ENCODE measurements at places on chromosomes 4 and X.

DNA sequence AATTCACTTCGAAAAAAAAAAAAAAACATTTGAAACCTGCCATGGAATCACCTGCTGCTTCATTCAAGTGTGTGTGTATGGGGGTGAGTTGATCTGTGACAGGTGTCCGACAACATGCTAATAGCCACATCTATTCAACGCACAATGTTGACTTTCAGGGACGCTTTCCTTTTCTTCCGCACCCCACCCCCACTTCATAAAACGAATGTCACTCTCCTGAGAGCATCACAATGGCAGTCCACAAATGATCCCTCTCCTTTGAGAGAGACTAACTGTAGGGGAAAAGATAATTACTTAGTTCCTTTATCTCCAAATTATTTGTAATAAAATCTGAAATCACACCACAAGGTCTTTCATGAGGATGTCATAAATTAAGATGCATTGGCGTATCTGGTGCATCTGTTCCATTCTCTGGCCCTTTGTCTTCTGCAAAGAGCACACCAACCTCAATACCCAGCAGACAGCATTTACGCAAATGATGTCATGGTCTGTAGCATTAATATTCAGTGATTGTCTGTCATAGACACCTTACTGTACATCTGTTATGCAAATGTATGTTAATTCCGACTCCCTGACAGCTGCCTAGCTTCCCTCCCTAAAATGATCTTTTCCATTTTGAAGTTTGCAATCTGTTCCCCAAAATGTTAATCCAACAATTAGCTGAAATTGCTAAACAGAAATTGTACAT lies 640.0 kb upstream of the BOD1L1 start:
- DNase-seq: no peak

GRCh38 chrX:267771-268261 lies 13.4 kb upstream of the PLCXD1 start:
- DNase-seq: no peak

DNA sequence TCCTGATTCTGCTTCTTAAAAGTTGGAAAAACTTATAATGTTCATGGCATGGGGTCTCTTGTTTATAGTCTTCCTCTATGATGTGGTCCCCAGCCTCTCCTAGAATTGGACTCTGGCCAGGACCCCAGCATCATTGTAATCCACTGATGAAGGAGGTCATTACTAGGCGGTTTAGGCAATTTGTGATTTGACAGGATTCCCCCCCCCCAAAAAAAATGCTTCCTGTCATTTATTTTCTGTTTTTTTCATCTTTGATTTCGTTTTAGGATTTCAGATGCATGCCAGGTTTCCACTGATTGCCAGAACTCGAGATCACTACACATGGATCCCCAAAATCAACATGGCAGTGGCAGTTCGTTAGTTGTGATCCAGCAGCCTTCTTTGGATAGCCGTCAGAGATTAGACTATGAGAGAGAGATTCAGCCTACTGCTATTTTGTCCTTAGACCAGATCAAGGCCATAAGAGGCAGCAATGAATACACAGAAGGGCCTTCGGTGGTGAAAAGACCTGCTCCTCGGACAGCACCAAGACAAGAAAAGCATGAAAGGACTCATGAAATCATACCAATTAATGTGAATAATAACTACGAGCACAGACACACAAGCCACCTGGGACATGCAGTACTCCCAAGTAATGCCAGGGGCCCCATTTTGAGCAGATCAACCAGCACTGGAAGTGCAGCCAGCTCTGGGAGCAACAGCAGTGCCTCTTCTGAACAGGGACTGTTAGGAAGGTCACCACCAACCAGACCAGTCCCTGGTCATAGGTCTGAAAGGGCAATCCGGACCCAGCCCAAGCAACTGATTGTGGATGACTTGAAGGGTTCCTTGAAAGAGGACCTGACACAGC lies 4.9 kb downstream of the SPRY1 start:
- no peak for DNase-seq

- DNase-seq: no peak
Measured at GRCh38 chr4:41146196-41146595, 68.1 kb downstream of the APBB2 start.

GRCh38 chr4:25377572-25378436 lies 741 bp downstream of the ANAPC4 start:
- peak; percentile 6 for DNase-seq

DNA sequence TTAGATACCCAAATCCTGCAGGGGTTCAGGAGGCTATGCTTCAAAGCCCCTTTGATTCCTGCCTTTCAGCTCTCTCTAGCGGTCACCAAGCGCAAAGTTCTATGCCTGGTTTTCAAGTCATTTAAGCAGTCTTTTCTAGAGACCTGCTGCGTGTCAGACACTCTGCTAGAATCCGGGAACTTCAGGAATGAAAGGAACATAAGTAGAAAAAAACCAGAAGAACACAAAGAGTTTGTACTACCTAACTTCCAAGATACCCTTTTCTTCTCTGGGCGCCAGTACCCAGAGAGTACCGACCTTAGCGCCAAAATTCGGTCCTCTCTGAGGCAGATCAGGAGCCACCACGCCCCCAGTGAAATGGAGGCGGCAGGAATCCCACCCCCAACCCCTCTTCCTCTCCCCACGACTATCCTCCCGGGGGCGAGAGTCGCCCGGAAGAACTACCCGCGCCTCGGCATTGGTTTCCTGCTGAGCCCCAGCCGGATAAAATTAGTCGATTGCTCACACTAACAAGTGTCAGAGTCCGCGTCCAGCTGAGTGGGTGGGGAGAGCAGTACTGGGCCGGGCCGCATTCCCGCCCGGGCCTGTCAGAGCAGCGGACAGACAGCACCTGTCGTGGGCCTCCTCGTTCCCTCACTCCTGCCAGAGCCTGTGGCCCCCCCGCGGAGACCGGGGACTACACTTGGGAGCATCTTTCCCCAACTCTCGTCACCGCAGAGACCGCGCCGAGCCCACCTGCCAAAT lies 78.8 kb downstream of the RLIM start:
- peak; percentile 74 for DNase-seq

- DNase-seq: no peak
Measured at GRCh38 chr4:100079264-100079663, 111.0 kb downstream of the DDIT4L start.

GRCh38 chr4:184574861-184575260 lies 74.4 kb downstream of the CASP3 start:
- DNase-seq: no peak

- no peak for DNase-seq
Measured at GRCh38 chr4:153595894-153596601, 88.0 kb upstream of the TLR2 start.

DNA sequence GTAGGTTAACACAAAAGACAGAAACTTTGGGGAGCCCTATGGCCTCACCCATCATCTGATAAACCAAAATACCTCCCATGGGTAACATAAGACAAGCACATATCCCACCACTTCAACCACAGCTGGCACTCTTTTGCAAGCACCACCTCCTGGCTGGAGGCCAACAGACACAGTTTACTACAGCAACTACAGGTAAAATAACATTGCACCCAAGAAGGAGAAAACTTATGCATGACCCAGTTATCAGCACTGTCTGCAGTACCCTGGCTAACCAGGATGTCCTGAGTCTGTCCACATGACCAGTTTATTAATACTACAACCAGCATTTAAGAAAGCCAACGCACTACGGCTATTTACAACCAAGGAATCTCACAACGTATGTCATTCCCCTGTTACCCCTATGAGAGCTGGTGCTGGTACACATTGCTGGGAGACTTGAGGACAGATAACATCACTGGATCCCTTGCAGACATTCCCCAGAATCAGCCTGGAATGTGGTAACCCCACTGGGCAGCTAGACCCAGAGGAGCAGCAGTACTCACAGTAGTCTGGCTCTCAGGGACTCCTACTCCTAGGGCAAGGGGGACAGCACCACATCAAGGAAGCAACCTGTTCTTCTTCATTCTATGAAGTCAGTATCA lies 32.0 kb downstream of the ELF2 start:
- no peak for DNase-seq

- no peak for DNase-seq
Measured at GRCh38 chr4:113183032-113183605, 133.7 kb downstream of the ANK2 start.

DNA sequence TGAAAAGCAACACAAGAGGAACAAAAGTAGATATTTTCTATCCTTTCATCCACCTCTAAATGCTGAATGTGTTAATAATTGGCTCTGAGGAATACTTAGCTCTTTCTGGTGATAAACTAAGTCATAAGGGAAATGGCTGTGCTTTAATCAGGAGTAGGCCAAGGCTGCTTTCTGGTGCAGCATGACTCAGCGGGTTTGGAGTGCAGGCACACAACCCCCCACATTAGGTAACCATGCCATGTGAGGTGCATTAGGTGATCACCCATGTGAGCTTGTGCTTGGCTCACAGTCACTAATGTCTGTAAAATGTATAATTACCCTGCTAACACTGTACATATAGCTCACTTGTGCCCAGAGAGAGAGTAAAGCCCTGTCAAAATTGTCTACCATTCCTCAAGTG lies 57.2 kb downstream of the USP38 start:
- DNase-seq: no peak

GRCh38 chr4:114694770-114695169 lies 96.2 kb downstream of the UGT8 start:
- peak; percentile 29 for DNase-seq

- DNase-seq: no peak
Measured at GRCh38 chr4:4919927-4920326, 60.5 kb downstream of the MSX1 start.

DNA sequence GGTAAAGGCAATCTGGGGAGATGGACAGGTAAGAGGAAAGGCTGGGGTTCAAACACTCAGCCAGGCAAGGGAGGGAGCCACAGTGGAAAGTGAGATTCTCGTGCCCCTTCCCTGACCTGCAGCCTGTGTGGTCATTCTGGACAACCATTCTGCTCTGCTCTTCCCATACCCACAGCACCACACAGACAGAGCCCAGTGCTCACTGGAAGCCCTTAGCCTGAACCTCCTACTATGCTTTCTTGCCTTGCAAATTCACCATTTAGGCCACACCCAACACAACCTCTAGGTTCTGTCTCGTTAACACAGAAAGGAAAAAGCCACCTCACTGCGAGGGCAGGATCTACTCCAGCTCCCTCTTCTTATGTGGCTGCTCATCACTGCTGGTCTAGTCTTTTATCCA lies 92.7 kb downstream of the SHISA3 start:
- DNase-seq: no peak

DNA sequence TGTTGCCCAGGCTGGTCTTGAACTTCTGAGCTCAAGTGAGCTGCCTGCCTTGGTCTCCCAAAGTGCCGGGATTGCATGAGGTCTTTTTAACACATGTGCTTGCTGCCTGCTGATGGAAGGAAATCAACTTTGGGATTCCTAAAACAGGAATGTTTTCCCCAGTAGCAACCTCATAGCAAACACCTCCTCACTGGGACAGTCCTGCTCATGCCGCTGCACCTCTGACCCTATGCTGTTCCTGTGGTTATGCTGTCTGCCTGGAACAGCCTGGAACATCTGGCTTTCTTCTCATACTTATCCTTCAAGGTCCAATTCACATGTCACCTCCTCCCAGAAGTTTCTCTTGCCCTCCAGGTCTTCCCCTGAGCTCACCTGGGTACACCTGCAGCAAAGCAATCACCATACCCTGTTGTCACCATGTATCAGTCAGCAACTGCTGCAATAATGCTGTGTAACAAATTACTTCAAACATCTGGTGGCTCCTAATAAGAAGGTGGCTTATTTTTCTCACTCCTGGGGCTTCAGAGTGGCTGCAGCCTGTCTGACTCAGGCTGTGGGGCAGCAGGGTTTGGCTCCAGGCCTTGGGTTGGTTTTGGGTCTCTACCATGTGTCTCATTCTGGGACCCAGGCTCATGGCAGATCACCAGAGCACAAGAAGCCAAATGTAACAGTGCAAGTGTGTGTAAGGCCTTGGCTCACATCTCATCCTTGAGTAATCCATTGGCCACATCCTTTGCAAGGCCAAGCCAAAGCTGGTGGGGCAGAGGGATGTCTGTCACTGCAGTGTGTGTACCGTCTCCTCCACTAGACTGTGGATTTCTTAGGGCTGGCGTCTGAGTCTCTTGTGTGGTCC lies 59.4 kb upstream of the SORCS2 start:
- DNase-seq: no peak

- DNase-seq: no peak
Measured at GRCh38 chrX:94361241-94361640, 687.2 kb downstream of the FAM133A start.

- no peak for DNase-seq
Measured at GRCh38 chrX:50448565-50448964, 22.1 kb downstream of the DGKK start.

GRCh38 chr4:42653626-42654560 lies 3.0 kb downstream of the ATP8A1 start:
- peak; percentile 66 for DNase-seq

GRCh38 chrX:153903991-153904957 lies at the start of gene AVPR2:
TSS of gene AVPR2 (plus strand) at chrX:153904673. CDS start at chrX:153905146, 473 bp downstream.
- no peak for DNase-seq

DNA sequence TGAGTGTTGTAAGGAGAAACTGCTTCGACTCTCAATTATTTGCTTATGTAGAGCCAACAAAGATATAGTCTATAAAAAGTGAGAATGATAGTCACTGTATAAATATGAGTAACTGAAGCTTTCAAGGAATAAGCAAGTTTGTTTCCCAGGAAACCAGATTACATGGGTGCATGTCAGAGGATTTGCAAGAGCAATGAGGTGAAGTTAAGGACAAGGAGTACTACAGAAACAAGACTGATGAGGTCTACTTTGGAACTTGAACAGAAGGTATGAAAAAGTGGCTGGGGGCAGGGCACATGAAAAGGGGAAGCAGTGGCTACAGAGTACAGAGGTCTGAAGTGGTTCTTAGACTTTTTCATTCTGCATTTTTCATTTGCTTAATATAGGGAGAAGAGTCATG lies 321.0 kb upstream of the CXXC4 start:
- DNase-seq: no peak

DNA sequence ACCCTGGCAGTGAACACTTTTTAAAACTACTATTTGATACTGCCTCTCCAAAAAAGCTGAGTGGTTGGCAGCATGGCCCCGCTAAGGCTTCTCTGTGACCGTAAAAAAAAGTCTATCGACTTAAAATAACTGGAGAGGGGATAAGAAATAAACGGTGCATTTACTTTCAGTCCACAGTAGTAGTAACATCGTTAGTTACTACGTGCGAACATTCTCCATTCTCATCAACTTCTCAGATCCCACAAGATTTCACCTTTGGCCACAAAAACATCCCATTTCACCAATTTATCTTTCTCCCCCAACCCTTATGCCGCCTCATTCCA lies 524 bp upstream of the EXOSC9 start:
- DNase-seq: no peak
